Muscle of arm (tissue), 14 donors: ENCODE measurements at places on chromosomes 5 and 9. TPM values are rescaled to one million over a fixed set of nuclear protein-coding genes. Genes with fewer than 3 reads are reported as not detected.

FGFR4 gene
- 77.2 TPM for polyA plus RNA-seq

LCN15 gene
- polyA plus RNA-seq, result 0.21 TPM

GGTA1 gene
- polyA plus RNA-seq, result 11.1 TPM

CATSPER3 gene
- 0.81 TPM for polyA plus RNA-seq

DTWD2 gene
- 5.8 TPM for polyA plus RNA-seq

GRM6 gene
- polyA plus RNA-seq, result 0.98 TPM

C5orf58 gene
- polyA plus RNA-seq, result 0.37 TPM

DPYSL3 gene
- polyA plus RNA-seq, result 127 TPM

FRRS1L gene
- 6.0 TPM for polyA plus RNA-seq

TSSK1B gene
- not detected for polyA plus RNA-seq

DNAJC21 gene
- 49.0 TPM for polyA plus RNA-seq

CMYA5 gene
- polyA plus RNA-seq, result 62.8 TPM

RAB3C gene
- polyA plus RNA-seq, result 0.06 TPM

TAL2 gene
- polyA plus RNA-seq, result 20.9 TPM

KIF12 gene
- not detected for polyA plus RNA-seq

PCA3 gene
- 0.51 TPM for polyA plus RNA-seq

PGM5 gene
- 42.7 TPM for polyA plus RNA-seq

SEMA4D gene
- polyA plus RNA-seq, result 24.7 TPM

C9 gene
- 0.33 TPM for polyA plus RNA-seq

GZMA gene
- not detected for polyA plus RNA-seq

ORM2 gene
- not detected for polyA plus RNA-seq

N4BP3 gene
- 10.6 TPM for polyA plus RNA-seq

TERT gene
- polyA plus RNA-seq, result not detected

MYMK gene
- 58.2 TPM for polyA plus RNA-seq

ITGA2 gene
- polyA plus RNA-seq, result 27.1 TPM

TGFBI gene
- 85.2 TPM for polyA plus RNA-seq

CARD9 gene
- polyA plus RNA-seq, result 0.86 TPM

ARHGEF28 gene
- 5.3 TPM for polyA plus RNA-seq

SLC6A19 gene
- not detected for polyA plus RNA-seq

CDH9 gene
- not detected for polyA plus RNA-seq

ASTN2 gene
- 5.3 TPM for polyA plus RNA-seq

RFX3 gene
- polyA plus RNA-seq, result 6.0 TPM

ANKHD1 gene
- polyA plus RNA-seq, result 98.4 TPM

GABRA1 gene
- 0.24 TPM for polyA plus RNA-seq

TNC gene
- 59.6 TPM for polyA plus RNA-seq

KCNN2 gene
- polyA plus RNA-seq, result 6.1 TPM

ACOT12 gene
- polyA plus RNA-seq, result not detected

LIX1 gene
- 7.2 TPM for polyA plus RNA-seq

OR1Q1 gene
- not detected for polyA plus RNA-seq

IL7R gene
- polyA plus RNA-seq, result 2.9 TPM

JAK2 gene
- polyA plus RNA-seq, result 11.7 TPM

TAF11L4 gene
- polyA plus RNA-seq, result not detected

LCN9 gene
- not detected for polyA plus RNA-seq

IFNK gene
- polyA plus RNA-seq, result not detected

CDK9 gene
- polyA plus RNA-seq, result 37.2 TPM

IL13 gene
- polyA plus RNA-seq, result not detected

PCDHA9 gene
- polyA plus RNA-seq, result not detected

SLC45A2 gene
- polyA plus RNA-seq, result not detected

PCDHA12 gene
- not detected for polyA plus RNA-seq

SLC22A4 gene
- 5.0 TPM for polyA plus RNA-seq

ANKRA2 gene
- polyA plus RNA-seq, result 19.9 TPM

GFPT2 gene
- not detected for polyA plus RNA-seq

PRRX2 gene
- polyA plus RNA-seq, result 3.8 TPM

IFNA13 gene
- not detected for polyA plus RNA-seq

CDKN2B-AS1 gene
- not detected for polyA plus RNA-seq

ARL10 gene
- polyA plus RNA-seq, result 37.8 TPM

TMOD1 gene
- polyA plus RNA-seq, result 92.1 TPM
